ENCODE measurements at places on chromosomes 11 and 22.

DNA sequence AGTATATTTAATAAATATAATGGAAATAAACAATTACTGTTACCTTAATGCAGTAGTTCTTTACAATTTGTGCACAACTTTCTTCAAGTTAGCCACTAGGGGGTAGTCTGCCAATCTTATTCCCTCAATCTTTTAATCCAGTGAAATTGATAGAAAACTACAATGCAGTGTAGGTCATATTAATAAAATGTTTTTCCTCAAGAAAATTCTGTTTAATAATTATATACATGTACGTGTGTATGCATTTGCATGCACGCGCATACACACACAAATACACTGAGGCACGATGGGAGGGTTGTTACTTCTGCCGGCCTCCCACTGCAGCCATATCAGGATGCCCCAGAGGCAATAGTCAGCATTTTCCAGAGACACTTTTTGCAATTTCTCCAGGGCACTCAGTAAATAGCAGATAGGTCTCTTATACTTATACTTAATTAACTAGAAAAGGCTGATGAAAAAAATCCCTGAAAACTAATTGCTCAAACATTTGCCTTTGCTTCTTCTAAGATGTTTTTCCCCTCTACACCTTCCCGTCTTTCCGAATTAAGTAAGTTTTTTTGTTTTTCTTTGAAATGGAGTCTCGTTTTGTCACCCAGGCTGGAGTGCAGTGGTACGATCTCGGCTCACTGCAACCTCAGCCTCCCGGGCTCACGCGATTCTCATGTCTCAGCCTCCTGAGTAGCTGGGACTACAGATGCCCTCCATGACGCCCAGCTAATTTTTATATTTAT, 3.1 kb downstream of the GAB2 start:
- DNase-seq, result no peak

DNA sequence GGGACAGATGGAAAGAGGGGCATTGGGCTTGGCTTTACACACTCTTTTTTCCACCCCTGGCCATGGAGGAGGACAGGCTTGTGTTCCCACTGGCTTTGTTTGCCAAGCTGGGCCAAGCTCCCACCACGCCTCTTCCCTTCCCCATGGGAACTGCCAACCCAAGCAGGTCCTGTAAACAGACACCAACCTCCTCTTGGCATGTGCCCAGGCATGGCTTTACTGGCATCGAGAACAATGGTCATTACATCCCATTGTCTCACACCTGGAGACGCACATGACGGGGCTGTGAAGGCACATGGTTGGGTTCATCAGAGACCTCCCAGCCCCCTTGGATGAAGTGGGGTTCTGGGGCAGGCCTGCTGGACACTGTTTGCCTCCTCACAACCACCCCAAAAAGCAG, 11.7 kb downstream of the SEC14L3 start:
- no peak for DNase-seq

GRCh38 chr11:113732092-113732491, 26.0 kb upstream of the TMPRSS5 start:
- no peak for DNase-seq

GRCh38 chr22:47082505-47082904, 320.1 kb downstream of the TBC1D22A start:
- DNase-seq, result no peak

DNA sequence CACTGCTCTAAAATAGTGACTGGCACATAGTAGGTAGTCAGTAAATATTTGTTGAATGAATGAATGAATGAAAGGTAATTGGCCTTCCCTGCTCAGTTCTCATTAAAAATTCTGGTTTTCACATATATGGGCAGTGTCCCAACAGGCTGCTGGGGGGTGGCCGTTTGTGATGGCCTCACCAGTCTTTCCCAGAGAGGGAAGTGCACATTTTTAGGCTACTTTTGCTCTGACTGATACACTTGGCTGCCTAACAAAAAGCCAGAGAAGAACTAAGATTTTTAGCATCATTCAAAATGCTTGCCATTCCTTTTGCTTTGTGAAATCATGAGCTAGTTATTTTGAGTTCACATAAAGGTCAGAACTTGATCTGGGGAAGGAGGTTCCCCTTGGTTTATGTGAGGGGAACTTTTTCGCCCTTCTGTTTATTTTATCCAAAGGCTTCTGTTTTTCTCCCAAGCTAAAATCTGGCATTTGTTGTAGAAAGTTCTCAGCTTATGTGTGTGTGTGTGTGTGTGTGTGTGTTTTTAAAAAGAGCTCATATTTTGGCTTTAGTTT, 83.1 kb downstream of the PTPRJ start:
- DNase-seq, result no peak

GRCh38 chr11:79396001-79396400, 44.8 kb downstream of the TENM4 start:
- no peak for DNase-seq

DNA sequence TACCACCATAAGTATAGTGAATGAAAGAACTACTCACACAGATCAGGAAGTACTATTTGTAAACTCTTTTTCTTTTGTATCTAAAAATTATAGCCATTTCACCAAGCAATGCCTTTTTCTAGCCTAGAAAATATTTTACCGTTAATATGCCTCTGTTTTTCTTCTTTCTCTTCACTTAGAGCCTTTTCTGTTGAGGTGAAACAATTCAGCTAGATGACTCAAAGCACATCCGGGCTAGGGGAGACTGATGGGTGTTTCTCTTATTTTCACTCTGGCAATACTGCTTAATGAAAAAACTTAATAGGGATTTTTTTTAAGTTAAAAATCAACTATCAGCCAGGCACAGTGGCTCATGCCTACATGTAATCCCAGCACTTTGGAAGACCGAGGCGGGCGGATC, 93.3 kb downstream of the SGSM3 start:
- no peak for DNase-seq
